ENCODE measurements at places on chromosomes 3 and 15.

DNA sequence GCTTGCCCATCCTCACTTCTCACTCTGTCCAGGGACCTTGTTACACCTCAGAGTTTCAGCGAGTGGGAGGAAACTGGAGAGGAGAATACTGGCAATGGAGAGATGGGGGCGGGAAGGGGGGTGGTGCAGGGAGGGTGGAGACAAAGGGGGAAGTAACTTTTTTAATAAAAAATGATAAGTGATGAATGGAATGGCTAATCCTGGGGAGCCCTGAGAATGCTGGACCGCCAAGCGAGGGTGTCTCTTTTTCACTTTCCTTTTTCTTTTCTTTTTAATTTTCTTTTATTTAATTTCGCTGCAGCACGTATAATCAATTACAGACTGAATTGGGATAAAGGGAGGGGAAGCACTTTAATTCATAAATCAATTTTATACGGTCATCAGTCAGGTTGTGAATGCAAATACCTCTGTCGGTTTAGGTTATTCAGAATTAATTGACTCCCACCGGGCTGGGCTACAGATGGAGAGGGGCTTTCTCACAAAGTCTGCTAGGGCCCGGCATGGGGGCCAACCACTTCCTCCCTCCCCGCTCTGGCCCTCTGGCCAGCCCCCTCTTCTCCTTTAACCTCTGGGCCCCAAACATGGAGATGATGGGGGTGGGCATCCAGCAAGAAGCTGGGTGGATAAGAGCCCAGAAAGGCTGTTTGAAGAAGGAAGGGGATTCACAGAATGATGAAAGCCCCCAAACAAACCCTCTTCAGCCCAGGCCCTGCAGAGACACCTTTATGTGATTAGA, 106.8 kb upstream of the BOC start:
- no peak for DNase-seq

DNA sequence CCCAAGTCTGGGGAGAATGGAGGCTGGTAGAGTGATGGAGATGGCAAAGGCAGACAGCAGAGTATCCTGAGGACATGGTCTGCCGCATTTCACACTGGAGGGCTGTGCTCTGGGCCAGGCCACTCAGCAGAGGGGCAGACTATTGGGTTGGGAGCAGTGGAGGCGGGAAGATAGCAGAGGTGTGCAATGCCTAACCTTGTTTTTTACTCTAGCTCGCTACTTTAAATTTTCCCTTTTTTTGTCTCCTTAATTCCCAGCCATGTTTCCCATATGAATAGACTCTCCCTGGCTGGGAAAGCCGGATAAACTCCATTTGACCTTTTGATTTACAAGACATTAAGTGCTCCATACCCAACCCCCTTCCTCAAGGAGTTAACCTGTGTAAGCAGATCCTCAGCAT, 33.5 kb upstream of the ST6GAL1 start:
- DNase-seq: no peak

DNA sequence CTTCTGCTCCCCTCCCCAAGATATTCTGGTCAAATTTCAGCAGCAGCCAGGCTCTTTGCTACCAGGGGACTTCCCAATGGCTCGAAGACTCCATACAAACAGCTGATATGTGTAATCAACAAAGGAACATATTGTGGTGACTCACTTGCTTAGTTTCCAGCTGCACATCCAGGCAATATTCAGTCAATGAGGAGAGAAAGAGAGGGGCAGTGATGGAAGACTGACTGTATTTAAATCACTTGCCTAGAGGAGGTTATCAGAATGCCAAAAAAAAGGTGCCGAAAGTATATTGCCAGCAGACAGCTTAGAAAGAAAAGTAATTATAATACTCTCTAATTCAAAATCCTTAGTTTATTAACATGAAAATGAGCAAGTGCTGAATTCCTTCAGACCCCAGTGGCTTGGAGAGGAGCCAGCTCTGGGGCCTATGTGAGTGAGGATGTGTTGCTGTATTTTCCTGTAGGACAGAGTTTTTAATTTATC, 236.5 kb downstream of the LRTM1 start:
- DNase-seq: no peak

- DNase-seq: no peak
Measured at GRCh38 chr3:141466633-141467169, 20.1 kb upstream of the RASA2 start.

GRCh38 chr3:294096-294495, 97.5 kb downstream of the CHL1 start:
- no peak for DNase-seq

- DNase-seq: no peak
Measured at GRCh38 chr3:53311882-53312281, 35.5 kb downstream of the DCP1A start.

- no peak for DNase-seq
Measured at GRCh38 chr15:98905963-98906711, 101.5 kb downstream of the PGPEP1L start.

GRCh38 chr15:25095179-25095578, 140.4 kb downstream of the SNRPN start:
- DNase-seq: no peak
